ENCODE measurements at places on chromosomes 5 and 9.

GRCh38 chr9:114894609-114895433 lies 35.6 kb downstream of the TNFSF8 start:
- DNase-seq = peak; percentile 89

GRCh38 chr5:127893232-127893631 lies 190.0 kb downstream of the CCDC192 start:
- no peak for DNase-seq

DNA sequence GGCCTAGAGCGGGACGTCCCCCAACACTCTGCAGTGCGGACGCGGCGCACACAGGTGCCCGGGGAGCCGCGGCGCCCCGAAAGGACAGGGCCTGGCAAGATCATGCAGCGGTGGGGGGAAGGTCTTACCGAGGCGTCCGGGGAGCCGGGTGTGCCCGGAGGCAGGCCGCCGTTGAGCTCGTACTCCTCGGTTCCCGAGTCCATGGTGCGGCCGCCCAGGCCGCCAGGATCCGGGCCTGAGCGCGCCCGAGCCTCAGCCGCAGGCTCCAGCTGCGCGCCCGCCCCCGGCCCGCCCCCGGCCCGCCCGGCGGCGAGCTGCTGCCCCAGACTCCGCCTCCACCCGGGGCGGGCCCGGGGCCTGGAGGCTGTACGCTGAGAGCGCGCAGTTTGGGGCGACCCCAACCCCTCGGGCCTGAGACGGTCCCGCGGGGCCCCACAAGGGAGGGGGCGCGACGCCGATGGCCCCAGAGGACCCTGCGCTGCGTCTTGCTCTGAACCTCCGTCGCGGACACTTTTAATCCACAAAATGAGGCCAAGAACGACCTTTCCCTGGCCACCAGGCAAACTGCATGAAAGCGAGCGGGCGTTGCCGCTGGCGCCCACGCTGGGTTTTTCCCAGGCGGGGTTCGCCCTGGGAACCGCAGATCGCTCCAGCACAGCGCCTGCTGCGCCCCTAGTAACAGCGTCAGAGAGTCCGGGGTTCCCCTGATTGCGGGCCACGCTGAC lies at the start of gene NINJ1:
NINJ1 (minus strand) TSS at position 237 of the 725 bp plus-strand sequence; CDS start at position 203, 34 bp downstream.
- DNase-seq = peak; percentile 84

DNA sequence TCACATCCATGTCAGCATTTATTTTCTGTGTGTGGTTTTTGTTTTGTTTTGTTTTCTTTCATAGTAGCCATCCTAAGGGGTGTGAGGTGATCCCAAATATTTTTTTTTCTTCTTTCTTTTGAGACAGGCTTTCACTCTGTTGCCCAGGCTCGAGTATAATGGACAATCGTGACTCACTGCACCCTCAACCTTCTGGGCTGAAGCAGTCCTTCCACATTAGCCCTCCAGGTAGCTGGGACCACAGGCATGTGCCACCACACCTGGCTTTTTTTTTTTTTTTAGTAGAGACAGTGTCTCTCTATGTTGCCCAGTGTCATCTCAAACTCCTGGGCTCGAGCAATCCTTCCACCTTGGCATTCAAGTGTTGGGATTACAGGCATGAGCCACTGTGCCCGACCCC lies 59.1 kb downstream of the CDC42SE2 start:
- no peak for DNase-seq

DNA sequence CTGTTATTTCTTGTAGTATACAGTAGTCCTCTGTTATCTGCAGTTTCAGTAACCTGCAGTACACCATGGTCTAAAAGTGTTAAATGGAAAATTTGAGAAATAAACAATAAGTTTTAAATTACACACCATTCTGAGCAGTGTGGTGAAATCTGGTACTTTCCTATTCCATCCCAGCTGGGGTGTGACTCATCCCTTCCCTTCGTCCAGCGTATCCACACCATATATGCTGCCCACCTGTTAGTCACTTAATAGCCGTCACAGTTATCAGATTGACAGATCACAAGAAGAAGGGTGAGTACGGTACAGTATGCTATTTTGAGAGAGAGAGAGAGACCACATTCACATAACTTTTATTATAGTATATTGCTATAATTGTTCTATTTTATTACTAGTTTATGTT lies 28.9 kb downstream of the FAM151B start:
- DNase-seq = no peak

GRCh38 chr9:93253633-93254032 lies 69.7 kb downstream of the WNK2 start:
- DNase-seq = no peak
